ENCODE measurements at places on chromosomes 4 and X.

DNA sequence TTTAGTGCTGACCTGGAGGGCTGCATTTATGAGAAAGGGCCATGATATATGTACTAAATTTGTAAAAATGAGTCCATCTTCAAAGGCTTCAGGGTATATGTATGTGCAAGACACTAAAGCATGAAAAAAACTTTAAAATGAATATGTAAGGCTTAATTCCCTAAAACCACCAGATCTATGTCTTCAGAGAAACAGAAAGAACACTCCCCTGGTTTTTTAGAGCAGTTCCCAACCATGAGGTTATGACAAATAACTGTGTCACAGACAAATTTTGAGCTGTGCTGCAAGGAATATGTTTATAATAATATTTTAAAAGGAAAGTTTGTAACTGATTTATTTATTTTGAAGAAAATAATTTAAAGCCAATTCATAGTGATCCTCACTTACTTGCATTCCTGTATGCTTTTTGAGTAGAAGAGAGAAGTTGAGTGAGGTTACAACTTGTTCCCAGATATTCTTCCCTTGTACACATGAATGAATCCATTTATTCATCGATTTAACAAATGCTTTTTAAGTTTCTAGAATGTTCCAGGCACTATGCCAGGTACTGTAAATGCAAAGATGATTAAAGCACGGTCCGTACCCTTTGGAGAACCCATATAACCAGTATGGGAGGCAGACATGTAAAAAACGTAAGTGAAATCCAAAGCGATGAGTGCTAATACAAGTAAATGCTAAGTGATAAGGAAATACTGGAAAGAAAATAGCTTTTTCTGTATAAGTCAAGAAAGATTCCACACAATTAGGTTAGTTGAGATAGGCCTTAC, 295.2 kb upstream of the DIAPH2 start:
- no peak for DNase-seq

- DNase-seq = no peak
These were observed 51.9 kb upstream of the DCTD start for GRCh38 chr4:182968917-182969650.

GRCh38 chr4:120447774-120448173, 381.1 kb upstream of the MAD2L1 start:
- no peak for DNase-seq

DNA sequence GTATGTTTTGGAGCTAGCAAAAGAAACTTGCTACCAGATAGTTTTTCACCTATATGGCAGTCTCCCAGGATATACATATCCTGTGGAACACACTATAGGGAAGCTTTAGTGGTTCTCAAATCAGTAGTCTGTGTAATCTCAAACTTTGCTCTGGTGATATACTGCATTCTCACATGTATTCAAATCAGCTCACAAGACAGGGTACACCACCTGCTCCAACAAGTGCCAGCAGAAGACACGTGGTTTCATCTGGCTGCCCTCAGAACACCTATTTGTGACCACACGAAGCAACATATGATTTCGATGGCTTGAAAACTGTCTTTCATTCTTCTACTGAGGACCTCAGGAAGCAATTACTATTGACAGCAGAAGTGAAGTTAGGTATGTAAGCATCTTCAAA, 37.7 kb downstream of the BCLAF3 start:
- no peak for DNase-seq

DNA sequence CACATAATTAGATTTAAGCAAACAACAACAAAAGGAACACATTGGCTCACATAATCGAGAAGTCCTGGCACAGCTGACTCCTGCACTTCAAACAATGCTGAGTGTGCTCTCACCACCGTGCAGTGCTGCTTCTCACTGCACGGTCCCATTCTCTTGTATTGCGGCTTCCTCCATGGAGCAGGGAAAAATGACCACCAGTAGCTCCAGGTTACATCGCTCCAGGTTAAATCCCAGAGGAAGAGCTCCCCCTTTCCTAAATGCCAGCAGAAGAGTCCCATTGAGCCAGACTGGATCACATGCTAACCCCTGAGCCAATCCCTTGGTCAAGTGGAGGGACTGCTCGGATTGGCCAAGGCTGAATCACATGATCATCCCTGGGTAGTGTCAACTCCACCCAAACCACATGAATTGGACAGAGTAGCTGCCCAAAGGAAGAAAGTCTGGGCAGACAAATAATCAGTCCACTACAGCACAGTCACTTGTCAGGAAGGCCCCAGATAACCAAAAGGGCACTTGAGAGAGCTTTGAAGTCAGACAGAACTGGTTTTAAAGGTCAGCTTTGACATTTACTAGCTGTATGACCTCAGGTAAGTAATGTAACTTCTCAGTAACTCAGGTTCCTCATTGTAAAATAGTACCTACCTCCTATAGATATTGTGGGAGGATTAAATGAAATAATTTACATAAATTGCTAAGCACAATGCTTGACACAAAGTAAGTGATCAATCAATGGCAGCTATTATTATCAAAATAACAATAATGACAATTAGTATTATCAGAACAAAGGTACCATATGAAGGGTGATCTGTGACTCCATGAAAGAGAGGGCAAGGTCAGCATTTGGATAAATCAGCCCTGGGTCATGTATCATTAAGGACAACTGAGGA, 14.3 kb downstream of the TEC start:
- DNase-seq = no peak
